SW 1271 (cell line): ENCODE measurements at places on chromosomes 3 and 15.

- no peak for DNase-seq
These were observed 204.7 kb downstream of the SV2B start for GRCh38 chr15:91304786-91305185.

DNA sequence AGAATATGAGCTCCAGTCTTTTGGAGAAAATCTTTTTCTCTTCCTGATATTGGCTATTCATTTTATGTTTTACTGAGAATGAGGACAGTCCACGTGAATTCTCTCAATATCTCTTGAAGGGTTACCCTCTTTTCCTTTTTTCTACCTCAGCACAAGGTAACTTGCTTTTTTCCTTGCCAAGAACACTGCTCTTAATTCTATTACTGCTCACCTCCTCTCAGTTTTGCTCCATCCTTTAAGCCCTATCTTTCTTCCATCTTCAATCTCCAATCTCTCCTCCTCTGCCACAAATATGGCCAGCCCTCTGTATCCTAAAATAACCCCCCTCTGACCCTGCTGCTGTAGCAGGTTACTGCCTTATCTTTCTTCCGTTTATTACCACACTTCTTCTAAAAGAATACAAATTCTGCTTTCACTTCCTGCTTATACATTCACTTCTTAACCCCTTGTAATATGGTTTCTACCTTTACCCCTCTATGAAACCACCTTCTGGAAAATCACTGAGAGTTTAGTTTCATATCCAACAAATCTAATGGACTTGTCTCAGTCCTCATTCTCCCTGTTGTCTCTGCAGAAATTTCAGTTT is 89.0 kb downstream of the NFKBIZ start:
- DNase-seq: no peak

DNA sequence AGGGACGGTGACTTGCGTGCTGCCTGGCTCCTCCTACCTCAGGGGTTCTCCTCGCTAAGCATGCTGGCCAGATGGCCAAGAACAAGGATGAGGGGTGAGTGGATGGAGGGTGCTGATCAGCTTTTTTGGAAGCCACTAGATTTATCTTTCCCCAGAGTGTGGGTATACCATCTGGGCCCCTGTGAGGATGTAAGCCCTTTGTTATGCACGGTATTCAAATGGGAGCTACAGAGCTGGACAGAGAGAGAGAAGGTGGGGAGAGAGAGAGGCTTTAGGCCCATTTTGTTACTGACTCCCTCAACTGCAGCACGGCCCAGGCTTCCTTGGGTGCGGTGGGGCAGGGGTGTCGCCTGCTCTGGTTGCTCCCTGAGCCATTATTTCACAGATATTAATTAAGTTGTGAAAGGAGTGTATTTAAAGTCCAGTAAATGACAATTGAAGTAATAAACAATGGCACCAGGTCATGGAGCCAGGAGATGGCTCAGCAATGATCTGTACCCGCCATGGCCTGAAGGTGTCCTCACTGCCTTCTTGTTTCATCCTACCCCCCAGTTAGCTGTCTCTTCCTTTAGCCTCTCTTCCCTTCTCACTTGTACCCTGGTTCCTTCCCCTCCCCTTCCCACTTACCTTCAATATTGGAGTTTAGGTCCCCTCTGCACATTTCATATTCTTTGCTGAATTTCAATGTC is 158.0 kb downstream of the CLSTN2 start:
- no peak for DNase-seq

GRCh38 chr15:97790180-97790579 is 170.3 kb upstream of the ARRDC4 start:
- DNase-seq: no peak

DNA sequence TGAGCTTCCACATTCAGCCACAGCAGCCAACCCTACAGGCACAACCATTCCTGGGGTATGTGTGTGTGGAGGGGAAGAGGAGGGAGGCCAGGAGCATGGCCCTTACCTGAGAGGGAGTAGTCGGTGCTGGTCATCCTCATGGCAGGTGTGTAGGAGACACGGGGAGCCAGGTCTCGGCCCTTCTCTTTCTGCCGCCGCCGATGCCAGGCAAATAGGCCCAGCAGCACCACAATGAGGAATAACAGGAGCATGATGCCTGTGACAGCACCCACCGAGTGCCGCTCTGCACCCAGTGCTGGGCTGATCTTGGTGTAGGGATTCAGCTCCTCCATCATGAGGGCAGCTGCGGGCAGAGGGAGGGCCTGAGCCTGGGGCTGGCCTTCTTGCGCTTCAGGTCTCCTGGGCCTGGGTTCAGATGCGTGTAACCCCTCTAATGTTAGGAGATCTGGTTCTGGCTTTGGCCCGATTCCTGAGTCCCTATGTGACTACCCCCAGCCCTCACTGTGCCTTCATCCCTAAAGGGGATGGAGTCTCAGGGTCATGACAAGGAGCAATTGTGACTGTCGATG is 44.4 kb downstream of the RAB11A start:
- DNase-seq: no peak

DNA sequence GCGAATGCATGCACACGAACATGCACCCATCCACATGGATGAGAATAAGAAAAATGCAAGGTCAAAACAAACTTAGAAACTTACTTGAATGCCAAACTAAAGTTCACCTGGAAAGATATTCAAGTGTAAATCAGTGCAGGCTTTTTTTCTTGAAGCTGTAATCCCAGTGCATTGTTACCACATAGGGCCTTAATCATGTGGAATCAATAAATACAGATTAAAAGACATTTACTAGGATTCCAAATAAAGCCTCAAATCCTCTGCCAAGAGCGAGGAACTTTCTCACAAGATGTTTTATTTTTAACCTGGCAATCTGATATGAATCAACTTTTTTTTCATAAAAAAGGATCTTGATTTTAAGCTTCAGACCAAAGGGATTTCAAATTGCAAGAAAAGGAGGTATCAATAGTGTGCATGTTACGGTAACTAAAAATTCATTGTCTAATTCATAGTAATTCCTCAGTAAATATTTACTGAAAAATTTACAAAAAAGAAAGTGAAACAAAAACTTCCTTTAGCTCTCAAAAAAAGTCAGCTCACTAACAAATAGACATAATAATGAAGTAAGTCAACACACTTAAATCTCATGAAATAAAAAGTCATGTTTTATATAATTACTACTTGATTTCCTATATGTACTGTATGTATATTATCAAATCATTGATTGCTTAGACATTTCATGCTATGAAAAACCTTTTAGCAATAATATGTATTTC is 978.6 kb downstream of the PLOD2 start:
- DNase-seq: no peak
